Stimulated activated CD8-positive, alpha-beta memory T cell treated with anti-CD3 and anti-CD28 coated beads, Interleukin-15, amount 100 ng/mL, for 48 hours (primary cell): ENCODE measurements at places on chromosomes 16 and 17.

GRCh38 chr16:78659668-78660217, 560.3 kb downstream of the WWOX start:
- DNase-seq, result no peak

GRCh38 chr16:86998196-86999001, 318.8 kb downstream of the C16orf95 start:
- no peak for DNase-seq

GRCh38 chr17:78954684-78955083, 25.0 kb downstream of the LGALS3BP start:
- DNase-seq, result no peak

DNA sequence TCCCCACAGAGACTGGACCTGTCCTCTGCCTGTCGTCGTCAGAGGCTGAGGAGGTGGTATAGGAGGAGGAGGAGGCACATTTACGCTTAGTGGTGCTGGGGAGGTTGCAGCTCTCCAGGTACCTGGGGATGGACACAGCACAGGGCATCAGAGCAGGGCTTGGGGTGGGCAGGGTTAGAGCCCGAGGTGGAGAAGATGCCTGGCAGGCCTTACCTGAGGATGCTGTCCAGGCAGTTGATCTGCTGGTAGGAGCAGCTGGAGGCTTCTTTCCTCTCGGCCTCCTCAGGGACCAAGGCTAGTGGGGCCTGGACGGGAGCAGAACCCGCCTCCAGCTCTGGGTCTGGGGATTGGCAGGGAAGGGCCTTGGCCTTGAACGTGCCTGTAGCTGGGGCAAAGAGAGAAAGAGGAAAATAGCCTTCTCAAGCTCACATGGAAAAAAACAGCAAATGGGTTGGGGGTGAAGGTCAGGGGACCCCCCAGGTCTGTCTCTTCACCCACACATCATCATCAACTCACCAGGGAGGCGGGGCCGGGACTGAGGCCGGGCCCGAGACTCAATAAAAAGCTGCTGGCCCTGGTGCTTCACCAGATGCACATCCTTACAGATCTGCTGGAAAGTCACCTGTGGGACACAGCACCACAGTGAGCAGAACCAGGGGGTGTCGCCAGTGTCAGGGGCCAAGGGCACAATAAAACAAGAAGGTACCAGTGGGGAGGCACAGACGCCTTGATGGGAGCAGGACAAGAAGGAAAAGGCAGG, 5.6 kb downstream of the PER1 start:
- no peak for DNase-seq

DNA sequence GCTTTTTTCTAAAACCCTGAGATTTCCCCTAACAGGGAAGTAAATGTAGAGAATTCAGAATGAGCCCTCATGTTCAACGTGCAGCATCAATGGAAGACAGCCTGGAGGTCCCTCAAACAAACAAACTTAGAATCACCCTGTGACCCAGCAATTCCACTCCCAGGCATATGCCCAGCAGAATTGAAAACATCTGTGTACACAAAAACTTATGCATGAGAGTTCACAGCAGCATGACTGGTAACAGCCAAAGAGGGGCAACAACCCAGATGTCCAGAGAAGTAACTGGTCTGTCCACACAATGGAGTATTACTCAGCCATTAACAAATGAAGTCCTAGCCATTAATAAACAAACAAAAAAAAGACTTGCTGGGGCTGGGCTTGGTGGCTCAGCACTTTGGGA, 252.7 kb downstream of the PARN start:
- DNase-seq, result no peak

- DNase-seq, result no peak
Observed at GRCh38 chr16:17362183-17362582, 108.6 kb downstream of the XYLT1 start.

GRCh38 chr16:78146807-78147206, 47.4 kb downstream of the WWOX start:
- no peak for DNase-seq

DNA sequence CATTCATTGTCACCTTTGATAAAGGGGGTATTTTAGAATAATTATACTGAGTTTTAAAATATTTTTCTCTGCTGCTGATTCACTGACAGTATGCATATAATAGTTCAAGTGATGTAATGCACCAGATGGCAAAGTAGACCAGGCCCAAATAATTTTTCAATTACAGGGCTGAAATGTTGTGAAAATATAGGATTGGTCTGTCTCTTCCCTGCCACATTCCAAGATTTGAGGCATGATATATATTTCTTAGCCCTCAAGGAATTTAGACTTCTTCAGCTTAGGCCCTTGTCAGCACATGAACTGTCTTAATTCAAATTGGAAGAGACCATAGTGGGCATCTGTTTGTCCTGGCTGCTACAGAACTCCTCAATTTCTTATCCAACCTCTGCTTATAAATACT, 39.2 kb upstream of the SLC12A3 start:
- DNase-seq, result no peak

DNA sequence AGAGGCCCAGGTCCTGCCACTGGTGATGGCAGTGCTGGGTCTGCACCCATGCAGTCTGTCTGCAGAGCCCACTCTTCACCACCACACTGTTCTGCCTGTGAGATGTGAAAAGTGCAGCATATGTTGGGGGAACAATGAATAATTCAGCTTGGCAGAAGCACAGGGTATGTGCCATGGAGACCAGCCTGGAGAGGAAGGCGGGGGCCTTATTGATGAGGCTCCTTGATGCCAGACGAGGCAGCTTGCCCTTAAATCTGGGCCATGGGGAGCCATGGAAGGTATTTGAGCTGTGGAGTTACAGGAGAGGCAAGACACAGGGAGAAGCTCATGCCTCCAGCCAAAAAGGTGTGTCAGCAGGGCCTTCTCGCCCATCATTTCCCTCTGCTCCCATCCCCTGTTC, 124.7 kb downstream of the C16orf78 start:
- DNase-seq, result no peak

- no peak for DNase-seq
Observed at GRCh38 chr16:3274490-3274889, 8.8 kb upstream of the ZNF263 start.

DNA sequence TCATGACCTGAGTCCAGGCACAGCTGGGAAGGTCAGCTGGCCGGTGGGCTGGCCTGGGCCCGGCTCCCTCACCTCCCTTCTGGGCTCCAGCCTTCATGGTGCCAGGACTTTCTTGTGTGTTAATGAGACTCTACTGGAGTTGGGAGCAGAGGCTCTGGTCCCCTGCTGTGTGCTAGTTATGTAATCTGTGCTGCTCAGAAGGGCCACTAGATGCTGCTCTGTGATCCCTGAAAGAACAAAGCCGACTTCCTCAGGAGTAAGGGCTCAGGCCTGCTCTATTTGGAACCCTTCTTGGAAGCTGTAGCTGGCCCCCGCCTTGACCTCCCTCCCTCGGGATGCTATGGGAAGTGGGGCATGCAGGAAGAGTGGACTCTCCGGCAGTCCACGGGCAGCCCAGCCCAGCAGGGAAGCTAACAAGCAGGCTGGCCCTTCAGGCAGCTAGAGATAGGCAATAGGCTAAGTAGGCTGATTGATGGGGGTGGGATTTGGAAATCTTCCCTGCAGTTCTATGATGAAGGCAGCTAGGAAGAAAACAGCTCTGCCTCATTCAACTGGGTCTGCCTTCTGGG, 3.3 kb upstream of the CDK5R1 start:
- no peak for DNase-seq
